NCI-H1092 (cell line): ENCODE measurements at places on chromosomes 13 and 19.

- no peak for DNase-seq
Observed at GRCh38 chr19:44846455-44847143, 502 bp downstream of the NECTIN2 start.

GRCh38 chr19:29805031-29805965, 6.5 kb upstream of the CCNE1 start:
- no peak for DNase-seq

- peak; percentile 25 for DNase-seq
Observed at GRCh38 chr19:10565028-10565566, 713 bp downstream of the KRI1 start.

DNA sequence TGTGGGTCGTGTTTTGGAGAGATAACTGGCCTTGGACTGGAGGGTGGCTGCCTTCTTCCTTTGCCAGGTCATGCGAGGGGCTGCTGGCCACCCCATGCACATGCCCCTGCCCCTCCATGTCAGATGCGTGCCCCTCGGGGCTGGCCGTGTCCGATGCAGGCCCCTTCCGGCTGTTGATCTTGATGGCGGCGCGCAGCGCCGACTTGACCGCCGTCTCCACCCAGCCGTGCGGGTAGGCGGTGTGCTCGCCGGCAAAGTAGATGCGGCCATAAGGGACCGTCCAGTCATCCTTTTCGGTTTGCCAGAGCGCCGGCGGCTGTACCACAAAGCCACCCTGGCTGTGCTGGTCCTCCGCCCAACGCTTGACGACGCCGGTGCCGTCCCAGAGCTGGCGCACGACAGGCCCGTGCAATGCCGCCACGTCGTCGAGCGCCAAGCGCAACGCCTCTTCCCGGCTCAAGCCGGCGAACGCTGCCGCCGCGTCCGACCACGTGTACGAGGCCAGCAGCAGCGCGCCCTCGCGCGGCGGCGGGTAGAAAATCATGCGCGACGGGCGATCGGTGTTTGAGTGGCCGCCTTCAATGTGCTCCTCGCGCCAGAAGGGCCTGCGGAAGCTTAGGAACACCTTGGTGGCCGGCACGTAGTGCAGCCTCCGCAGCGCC, 6.9 kb downstream of the IL4I1 start:
- DNase-seq = peak; percentile 45

DNA sequence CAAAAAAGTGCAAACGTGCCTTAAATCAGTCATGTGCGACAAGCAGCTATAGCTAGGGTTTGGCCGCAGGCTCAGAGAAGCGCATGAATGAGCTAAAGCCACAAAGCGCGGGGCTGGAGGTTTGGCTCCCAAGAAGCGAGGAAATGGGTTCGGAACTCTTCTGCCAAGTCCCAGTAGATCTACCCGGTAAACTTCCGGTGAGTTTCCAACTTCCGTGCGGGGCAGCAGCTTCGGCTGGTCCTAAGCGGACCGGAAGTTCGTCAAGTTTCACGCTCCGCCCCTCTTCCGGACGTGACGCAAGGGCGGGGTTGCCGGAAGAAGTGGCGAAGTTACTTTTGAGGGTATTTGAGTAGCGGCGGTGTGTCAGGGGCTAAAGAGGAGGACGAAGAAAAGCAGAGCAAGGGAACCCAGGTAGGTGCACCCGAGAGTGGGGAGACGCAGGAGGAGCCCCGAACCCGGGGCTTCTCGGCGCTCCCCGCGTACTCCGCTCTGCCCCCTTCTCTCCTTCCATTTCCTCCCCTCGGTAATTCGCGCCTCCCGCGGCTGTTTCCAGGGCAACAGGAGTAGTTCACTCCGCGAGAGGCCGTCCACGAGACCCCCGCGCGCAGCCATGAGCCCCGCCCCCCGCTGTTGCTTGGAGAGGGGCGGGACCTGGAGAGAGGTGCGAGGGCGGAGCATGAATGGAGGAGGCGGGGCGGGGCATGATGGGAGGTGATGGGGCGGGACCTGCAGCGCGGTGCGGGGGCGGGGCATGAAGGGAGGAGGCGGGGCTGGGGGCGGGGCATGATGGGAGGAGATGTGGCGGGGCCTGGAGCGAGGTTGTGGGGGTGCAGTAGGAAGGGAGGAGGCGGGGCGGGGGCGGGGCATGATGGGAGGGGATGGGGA, at the start of gene NR1H2:
TSS of gene NR1H2 (plus strand) at position 292 of the 885 bp plus-strand sequence. CDS start 1,149 bp downstream, outside the sequence.
- DNase-seq = peak; percentile 91

- no peak for DNase-seq
Observed at GRCh38 chr13:80428349-80429096, 87.6 kb upstream of the SPRY2 start.

- DNase-seq = no peak
Observed at GRCh38 chr19:48999481-49000325, 6.0 kb downstream of the RUVBL2 start.

GRCh38 chr13:106503730-106504453, 31.6 kb downstream of the EFNB2 start:
- DNase-seq = no peak
